Activated CD4-positive, alpha-beta T cell treated with anti-CD3 and anti-CD28 coated beads, Interleukin-2, amount 50 U/mL, for 24 hours (primary cell): ENCODE measurements at places on chromosomes 12 and 14.

GRCh38 chr14:102872020-102872419, 50.4 kb upstream of the AMN start:
- DNase-seq = no peak

GRCh38 chr12:2588345-2588744, 206.4 kb upstream of the FKBP4 start:
- DNase-seq = no peak

DNA sequence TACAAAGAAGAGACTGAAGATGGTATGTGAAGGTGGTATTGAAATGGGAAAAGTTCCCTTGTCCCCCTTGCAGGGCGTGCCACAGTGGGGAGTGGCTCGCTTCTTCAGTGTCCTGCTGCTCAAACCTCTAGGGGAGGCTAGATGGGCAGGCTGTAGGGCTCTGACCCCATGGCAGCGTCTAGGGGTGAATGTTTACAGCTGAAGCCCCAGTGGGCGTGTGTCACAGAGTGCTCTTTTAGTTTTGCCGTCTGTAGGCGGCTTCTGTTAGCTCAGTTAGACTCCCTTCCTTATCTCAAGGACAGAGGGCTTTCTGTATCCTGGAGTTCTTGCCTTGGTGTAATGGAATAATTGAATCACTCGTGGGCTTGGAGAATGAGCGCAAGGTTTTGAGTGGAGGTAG, 266.2 kb downstream of the RAD51B start:
- no peak for DNase-seq

DNA sequence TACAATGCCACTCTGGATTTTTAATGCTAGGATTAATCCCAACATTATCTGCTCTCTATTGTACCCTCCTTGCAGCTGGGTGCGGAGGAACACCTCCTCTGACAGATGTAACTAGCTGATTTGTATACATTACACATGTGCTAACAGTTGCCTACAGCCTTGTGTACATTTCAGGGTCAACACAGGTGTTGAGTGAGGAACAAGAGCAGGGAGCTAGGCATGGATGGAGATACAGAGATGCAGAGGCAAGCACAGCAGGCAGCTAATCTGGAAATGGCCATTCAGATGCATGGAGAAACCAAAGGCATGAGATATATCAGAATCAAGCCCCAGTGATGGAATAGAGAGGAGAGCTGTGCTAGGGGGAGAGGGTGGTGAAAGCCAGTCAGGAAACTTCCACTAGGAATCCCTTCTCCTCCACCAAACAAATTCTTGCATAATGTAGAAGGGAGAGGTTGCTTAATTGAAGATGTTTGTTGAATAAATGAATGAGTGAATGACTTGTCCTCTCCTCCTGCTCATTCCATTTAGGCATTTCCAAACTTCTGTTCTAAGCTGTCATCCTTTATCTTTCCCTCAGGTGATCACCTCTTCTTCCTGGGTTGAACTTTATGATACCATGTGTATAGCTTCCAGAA, 313.2 kb downstream of the ATP23 start:
- DNase-seq = no peak

DNA sequence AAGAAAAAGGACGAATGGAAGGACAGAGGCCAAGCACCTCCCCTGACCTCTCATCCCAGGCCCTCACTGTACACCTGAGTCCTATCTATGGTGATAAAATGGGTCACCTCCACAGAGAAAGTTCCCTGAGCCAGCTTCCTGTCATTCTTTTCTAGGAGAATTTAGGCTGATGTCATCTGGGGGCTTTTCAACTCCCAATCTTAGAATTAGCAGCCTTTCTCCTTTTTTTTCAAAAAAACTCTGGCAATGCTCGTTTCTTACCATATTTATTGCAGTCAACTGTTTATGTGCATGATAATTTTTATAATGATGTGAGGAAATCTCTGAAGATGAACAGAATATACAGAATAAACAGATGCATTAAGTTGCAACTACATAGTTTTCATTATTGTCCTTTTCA, 177.6 kb downstream of the SNAPC1 start:
- DNase-seq = no peak

- DNase-seq = no peak
These were observed 6.2 kb downstream of the MYL6 start for GRCh38 chr12:56164345-56164729.

- DNase-seq = no peak
These were observed 1598.0 kb upstream of the TMEM132C start for GRCh38 chr12:126668961-126669360.

DNA sequence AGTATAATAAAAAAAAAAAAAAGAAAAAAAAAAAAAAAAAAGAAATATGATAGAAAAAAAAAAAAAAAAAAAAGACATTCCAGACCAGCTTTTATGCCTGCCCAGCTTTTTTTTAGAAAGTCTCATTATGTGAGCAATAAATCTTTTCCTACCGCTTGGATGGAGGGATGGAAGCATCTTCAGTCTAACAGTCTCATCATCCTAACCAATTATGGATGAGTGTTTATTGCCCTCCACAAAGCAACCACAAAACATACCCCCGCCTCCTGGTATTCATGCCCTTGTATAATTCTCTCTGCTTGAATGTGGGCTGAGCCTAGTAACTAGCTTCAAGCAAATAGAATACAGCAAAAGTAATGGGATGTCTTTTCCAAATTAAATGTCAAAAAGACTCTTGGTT, 33.7 kb upstream of the ADAMTS20 start:
- DNase-seq = no peak

DNA sequence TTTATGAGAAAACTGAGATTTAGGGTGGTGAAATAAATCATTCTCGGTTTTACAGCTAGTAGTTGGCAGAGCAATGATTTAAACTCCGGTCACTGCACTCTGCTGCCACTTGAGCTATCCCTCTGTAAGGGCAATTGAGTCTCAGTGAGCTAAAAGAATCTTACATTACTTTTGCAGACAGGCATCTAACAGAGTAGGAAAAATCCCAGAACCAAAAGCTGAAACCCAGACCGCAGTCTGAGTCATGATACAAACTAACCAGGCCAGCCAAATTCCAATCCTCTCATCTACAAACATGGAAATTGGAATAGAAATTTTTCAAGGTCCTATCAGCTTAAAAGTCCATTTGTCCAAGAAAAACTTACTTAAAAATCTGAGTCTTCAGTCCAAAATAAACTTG, 73.7 kb downstream of the ANKS1B start:
- no peak for DNase-seq

- no peak for DNase-seq
These were observed 851 bp downstream of the HSP90B1 start for GRCh38 chr12:103930787-103931735.

DNA sequence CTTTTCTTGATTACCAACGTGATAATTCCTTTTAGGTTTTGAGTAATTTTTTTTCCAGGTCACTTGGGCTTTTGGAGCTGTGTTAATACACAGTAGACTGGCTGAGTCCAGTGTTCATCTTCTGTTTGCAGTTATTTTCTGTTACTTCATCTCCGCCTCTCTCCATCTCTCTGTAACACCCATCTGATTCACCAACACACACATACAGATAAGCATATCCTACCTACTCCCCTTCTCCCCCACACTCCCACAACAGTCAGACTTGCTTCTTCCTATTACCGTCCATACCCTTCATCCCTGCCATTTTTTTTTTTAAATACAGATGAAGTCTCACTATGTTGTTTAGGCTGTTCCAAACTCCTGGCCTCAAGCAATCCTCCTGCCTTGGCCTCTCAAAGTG, 72.7 kb upstream of the MANSC4 start:
- no peak for DNase-seq

DNA sequence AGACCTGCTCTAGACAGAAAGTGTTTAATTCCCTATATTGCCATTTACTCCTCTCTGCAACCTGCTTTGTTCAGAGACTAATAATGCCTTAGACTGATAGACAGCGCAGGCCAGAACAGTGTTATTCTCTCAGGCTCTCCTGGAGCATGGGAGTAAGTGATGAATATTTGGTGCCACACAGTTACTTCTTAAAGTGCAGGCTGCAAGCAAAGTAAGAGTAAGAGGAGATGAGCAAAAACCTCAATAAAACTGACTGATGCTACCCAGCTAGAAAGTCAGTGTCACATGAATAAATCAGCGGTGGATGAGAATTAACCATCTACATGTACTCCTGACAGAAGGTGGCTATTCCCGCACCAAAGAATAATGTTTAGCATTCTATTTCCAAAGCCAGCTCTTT, 9.9 kb downstream of the TRIM9 start:
- no peak for DNase-seq

DNA sequence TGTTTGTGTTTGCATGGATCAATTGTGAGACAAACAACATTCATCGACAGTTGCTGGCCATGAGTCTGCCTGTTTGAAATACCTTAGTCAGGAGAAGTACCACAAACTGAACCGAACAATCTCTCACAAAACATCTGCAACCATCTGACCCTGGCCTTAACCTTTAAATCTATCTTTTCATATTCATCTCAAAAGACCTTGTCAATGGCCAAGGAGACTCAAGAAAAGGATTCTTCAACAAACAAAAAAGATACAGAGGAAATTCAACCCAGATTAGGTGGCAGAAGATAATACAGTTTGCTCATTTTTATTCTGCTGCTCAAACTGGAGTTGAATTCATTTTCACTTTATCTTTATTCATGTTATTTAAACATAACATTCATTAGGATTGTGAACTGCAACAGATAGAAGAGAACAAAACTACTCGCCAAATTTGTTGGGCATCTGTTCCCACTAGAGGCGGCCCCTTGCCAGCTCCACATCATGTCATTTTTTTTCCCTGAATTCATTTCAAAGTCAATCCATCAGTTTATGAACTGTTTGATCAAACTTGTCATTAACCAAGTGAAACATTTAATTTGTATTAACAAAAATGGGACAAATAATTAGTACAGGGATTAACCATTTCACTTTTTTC, 152.3 kb upstream of the OTX2 start:
- DNase-seq = no peak

DNA sequence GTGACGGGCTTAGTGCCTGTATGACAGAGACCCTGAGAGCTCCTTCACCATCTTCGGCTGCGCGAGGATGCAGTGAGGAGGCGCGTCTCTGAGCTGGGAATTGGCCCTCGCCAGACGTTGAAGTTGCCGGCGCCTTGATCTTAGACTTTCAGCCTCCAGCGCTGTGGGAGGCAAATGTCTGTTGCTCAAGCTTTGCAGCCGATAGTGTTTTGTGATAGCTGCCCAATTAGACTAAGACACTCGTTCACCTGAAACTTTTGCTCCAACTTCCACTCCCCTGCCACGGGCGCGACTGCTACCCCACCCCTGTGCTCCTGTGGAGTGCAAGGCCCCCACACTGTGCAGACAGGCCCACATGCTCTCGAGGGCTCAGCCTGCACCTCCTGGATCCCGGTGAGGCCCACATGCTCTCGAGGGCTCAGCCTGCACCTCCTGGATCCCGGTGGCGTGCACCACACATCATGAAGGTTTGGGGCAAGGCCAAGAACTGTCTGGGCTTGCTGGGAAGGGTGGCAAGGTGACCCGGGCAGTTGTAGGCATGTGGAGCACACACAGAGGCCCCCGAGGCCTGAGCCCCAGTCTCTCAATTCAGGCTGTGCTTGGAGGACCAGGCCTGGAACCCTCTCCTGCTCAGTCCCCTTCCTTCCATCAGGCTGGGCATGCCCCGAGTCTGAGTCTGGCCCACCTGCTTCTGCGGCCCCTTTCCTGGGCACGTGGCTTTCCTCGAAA, 324.6 kb downstream of the TMEM121 start:
- no peak for DNase-seq

DNA sequence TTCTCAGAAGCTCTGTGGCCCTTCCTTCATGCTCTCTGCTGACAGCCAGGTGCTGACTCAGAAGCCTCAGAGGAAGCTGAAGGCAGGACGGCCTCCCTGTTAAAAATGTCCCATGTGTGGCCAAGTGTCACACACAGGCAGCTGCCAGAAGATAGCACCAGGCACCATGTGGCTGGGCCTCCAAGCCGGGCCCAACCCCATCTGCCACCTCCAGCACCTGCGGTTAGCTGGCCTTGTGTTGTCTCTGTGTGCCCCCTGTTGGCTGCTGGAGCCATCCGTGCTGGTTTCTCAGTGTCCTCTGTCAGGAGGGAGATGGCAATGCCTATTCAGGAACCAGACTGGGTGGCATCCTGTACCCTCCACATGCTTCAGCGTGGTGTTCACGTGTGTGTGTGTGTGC, 63.2 kb downstream of the TSPAN11 start:
- no peak for DNase-seq

- no peak for DNase-seq
These were observed 323.5 kb upstream of the PDE3A start for GRCh38 chr12:20044846-20045245.

DNA sequence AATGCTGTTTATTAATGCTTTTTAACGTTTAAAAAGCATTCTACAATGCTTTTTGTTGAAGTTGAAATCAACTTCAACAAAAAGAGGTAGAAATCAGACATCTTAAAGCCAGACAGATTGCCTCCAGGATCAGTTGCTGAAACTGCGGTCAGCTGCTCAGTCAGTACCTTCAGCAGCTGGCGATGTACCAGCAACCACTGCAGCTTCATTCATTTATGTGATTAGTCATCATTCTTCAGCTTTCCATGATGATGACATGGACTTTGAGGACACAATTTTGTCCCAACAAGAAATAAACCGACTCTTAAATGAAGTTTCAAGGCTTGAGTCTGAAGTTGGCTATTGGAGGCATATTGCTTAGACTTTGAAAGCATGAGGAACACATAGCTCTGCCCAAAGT, 31.5 kb upstream of the NUAK1 start:
- DNase-seq = no peak

GRCh38 chr12:4051596-4051995, 178.4 kb upstream of the PARP11 start:
- DNase-seq = no peak

- no peak for DNase-seq
These were observed 76.8 kb downstream of the PDE6H start for GRCh38 chr12:15049461-15050153.

DNA sequence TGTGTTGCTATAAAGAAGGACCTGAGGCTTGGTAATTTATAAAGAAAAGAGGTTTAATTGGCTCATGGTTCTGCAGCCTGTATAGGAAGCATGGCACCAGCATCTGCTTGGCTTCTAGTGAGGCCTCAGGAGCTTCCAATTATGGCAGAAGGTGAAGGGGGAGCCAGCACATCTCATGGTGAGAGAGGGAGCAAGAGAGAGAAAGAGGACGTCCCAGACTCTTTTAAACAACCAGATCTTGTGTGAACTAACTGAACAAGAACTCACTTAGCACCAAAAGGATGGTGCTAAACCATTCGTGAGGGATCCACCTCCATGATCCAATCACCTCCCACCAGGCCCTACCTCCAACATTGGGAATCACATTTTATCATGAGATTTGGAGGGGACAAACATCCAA, 6.1 kb upstream of the SNAPC1 start:
- no peak for DNase-seq

DNA sequence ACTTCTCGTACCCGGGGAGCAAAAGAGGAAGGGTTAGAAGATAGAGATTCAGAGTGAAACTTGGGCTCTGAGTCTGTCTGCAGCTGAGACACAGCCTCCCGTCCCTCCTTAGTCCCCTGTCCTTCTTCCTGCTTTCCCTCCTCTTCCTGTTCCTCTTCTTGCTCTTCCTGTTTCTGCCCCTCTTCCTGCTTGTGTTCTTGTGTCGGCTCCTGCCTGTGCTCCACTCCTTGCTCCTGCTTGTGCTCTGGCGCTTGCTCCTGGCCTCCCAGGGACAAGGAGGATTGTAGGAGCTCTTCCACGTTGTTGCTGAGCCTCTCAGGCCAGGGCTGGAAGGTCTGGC, 3.0 kb downstream of the ACRBP start:
- DNase-seq = no peak

- DNase-seq = no peak
These were observed 14.3 kb upstream of the OTUB2 start for GRCh38 chr14:94011795-94012194.
